ENCODE measurements at places on chromosomes 6 and 20. TPM values are rescaled to one million over a fixed set of nuclear protein-coding genes. Genes with fewer than 3 reads are reported as not detected.

DNA sequence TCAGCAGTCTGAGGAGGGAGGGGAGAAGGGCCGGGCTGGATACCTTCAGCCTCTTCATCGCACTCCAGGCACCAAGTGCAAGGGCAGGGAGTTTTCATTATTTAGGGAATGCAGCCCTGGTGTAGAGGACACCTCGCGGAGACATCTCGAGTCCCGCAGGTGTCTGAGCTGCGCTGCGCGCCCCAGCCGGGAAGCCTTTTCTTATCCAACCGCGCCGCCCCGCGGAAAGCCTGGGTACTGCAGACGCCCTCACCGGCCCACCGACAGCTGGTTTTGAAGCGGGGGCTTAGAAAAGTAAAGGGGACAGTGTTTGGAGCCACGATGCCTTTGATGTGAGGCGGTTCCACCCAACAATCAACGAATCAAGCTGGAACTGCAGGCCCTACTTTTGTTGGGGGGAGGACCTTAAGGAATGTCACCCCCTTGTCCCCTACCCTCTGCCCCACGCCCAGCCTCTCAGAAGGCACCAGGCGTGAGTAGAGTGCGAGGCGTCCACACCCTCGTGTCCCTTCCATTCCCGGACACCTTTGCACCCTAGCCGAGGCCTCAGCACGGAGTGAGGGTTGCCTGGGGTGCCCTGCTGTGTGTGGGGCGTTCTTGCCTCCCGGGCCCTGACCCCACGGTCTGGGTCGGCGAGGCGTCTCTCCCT lies 8.6 kb downstream of the NKX2-2 start:
- H3K4me3 ChIP-seq, result peak overlapping the region; percentile 27
- no peak overlapping the region for H3K27ac ChIP-seq
- peaks cover 50% of the 10 kb centered on the region for H3K27me3 ChIP-seq
- H3K36me3 ChIP-seq, result no peaks in the 10 kb centered on the region
- peak; percentile 64 for DNase-seq
- peaks cover 11% of the 10 kb centered on the region for H3K4me1 ChIP-seq

DNA sequence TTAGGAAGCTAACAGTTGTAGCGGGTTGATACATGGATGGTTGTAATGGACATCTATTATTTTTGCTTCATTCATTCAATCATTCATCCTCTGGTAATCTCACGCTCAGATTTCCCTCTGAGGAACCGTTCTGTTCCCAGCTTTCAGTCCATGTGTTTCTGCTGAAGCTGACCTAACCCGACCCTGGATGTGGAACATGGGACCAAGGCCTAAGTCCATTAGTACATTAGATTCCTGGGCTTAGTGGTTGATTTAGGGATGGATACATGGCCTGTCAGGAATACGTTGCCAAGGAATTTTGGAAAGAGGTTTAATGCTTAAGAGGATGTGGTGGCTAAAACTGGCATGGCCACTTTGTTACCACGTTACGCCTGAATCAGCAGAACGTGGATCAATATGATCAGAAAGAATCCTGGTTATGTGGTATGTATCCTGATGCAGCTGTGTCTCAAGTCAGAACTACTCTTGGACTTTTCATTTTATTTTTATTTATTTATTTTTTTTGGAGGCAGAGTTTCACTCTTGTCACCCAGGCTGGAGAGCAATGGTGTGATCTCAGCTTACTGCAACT lies 4.1 kb upstream of the DHX35 start:
- no peak for DNase-seq
- no peak overlapping the region for H3K4me3 ChIP-seq
- H3K4me1 ChIP-seq, result peaks cover 14% of the 10 kb centered on the region
- no peaks in the 10 kb centered on the region for H3K27me3 ChIP-seq
- H3K36me3 ChIP-seq, result peaks cover 5% of the 10 kb centered on the region
- no peak overlapping the region for H3K27ac ChIP-seq

GRCh38 chr6:164037171-164037870 lies 622.8 kb downstream of the QKI start:
- H3K36me3 ChIP-seq, result no peaks in the 10 kb centered on the region
- no peaks in the 10 kb centered on the region for H3K27me3 ChIP-seq

DNA sequence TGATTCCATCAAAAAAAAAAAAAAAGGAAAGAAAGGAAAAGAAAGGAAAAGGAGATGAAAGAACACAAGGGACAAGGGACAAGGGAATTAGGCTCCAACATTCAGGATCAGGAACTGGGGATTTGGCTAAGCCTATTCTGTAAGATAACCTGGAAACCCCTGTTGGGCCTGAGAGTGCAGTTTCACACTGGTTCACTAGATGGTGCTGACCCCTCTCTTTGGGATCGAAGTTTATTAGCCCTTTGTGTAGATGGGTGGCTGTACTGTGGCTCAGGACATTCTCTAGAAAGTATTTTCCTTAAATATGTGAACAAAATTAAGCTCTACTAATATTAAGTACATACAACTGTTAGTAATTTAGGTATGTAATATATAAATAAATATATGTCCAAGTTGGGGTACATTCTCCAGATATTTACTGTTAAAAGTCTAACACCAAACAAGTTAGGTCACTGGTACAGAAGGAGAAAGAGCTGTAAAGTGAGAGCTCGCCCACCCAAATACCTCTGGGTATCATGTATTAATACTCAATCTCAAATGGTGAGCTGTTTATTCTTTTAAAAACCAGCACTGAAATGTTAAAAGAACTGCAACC lies 6.3 kb downstream of the OR2A4 start:
- no peak for DNase-seq
- H3K36me3 ChIP-seq, result no peaks in the 10 kb centered on the region
- no peak overlapping the region for H3K27ac ChIP-seq
- no peak overlapping the region for H3K4me3 ChIP-seq
- peaks cover 9% of the 10 kb centered on the region for H3K27me3 ChIP-seq

DNA sequence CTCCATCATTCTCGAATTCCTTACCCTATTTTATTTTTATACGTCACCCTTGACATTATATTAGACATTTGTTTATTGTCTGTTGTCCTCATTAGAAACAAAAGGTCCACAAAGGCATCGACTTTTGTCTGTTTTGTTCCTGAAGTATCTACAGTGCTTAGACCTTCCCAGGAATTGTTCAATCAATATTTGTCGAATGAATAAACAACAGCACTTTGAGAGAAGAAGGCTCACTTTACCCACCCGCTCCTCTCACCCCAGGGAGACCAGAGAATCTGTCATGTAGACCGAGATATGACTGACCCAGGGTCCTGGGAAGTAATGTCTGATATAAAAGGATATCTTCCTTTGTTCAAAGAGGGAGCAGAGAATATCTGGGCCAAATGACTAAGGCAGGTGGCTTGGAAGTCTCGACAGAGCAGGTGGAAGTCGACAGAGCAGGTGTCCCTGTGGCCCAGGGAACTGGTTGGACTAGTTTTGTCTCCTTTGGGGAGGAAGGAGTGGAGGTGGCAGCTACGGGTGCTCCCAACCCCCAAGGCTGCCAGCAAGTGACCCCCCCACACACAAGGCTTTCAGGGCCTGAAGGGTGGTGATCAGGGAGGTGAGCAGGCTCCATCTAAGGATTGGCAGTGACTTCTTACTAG lies 14.8 kb upstream of the CHMP4B start:
- no peaks in the 10 kb centered on the region for H3K36me3 ChIP-seq
- no peaks in the 10 kb centered on the region for H3K27me3 ChIP-seq
- no peak for DNase-seq
- H3K27ac ChIP-seq, result no peak overlapping the region

DNA sequence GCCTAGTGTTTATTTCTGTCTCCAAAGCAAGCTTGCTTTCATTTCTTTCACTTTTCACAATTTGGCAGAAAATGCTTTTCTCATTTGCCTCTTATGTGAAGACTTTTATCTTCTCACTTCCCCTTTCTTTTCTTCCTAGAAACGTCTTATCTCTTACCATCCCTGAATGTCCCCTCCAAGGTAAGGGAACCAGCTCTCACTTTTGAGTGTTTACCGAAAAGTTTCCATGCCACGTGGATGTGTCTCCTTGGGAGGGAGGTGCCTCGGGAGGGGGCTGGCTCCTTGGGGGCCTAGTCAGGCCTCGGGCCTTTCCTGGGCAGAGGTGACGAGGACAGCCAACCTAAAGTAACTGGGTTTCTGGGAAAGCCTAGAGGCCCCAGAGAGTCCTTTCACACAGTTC lies 127.4 kb downstream of the CD24 start:
- no peaks in the 10 kb centered on the region for H3K36me3 ChIP-seq
- no peak for DNase-seq
- H3K27me3 ChIP-seq, result peaks cover 22% of the 10 kb centered on the region
- H3K4me3 ChIP-seq, result no peak overlapping the region

GRCh38 chr6:167044696-167045095 lies 45.5 kb downstream of the CEP43 start:
- no peak overlapping the region for H3K27ac ChIP-seq
- H3K27me3 ChIP-seq, result peaks cover 3% of the 10 kb centered on the region
- peaks cover 3% of the 10 kb centered on the region for H3K36me3 ChIP-seq
- H3K4me1 ChIP-seq, result peaks cover 23% of the 10 kb centered on the region
- H3K4me3 ChIP-seq, result no peak overlapping the region

GRCh38 chr6:140957386-140957785 lies 1175.3 kb upstream of the GJE1 start:
- H3K27ac ChIP-seq, result no peak overlapping the region
- H3K27me3 ChIP-seq, result no peaks in the 10 kb centered on the region
- H3K4me3 ChIP-seq, result no peak overlapping the region
- no peak for DNase-seq
- H3K36me3 ChIP-seq, result no peaks in the 10 kb centered on the region
- H3K4me1 ChIP-seq, result no peaks in the 10 kb centered on the region

ZBP1 gene
- total RNA-seq, result 4.8 TPM

DNA sequence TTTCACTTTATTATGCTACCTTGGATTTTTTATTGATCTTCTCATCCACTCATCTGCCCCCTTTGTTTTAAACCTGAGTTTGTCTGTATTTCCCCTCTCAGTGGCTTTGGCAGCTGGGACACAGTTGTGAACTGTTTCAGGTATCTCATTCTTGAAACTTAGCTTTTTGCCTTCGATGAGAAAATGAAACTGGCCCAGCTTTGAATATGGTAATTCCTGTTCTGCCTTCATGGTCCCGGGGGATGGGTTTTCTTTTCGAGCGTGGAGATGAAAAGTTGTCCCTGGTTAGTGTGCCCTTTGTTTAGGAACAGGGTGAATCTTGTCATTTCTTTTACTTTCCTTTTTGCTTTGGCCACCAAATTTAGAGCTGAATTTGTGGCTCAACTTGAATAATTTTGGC lies 25.6 kb downstream of the DHX35 start:
- no peaks in the 10 kb centered on the region for H3K27me3 ChIP-seq
- no peak overlapping the region for H3K27ac ChIP-seq
- no peak for DNase-seq
- H3K4me3 ChIP-seq, result no peak overlapping the region
- peaks cover 10% of the 10 kb centered on the region for H3K36me3 ChIP-seq

GRCh38 chr6:107354451-107354850 lies 104.9 kb downstream of the PDSS2 start:
- H3K27ac ChIP-seq, result no peak overlapping the region
- H3K36me3 ChIP-seq, result no peaks in the 10 kb centered on the region
- H3K4me1 ChIP-seq, result no peaks in the 10 kb centered on the region
- H3K4me3 ChIP-seq, result no peak overlapping the region
- H3K27me3 ChIP-seq, result no peaks in the 10 kb centered on the region

DNA sequence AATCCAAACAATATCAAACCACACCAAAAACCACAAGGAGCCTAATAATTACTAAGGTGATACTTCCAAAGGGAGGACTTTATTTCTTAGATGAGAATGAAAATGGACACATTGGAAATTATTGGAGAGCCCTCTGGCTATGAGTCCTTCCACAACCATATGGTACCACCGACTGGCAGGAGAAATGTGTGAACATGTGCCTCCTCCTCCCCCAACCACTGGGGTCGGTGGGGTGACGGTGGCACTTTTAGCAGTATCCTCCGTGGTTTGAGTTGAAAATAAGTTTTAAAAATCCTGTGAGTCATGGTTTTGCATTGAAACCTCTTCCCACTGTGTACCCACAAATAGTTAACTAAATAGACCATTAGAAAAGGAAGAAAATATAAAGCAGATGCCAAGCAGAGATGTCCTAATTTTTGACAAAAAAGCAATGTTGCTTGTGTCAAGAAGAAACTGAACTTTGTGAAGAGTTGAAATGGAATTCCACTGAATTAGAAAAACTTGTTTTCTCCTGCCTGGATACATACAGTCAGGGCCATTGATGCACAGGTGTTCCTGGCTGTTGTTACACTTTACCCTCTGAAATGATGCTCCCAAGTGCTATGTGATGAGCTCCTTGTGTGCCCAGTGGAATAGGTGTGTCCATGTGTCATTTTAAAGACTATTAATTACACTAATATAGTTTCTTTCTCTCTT lies 3.2 kb downstream of the EDN1 start:
- H3K27me3 ChIP-seq, result peaks cover 36% of the 10 kb centered on the region
- no peak overlapping the region for H3K4me3 ChIP-seq
- no peaks in the 10 kb centered on the region for H3K36me3 ChIP-seq
- H3K4me1 ChIP-seq, result peaks cover 18% of the 10 kb centered on the region
- DNase-seq, result no peak

GRCh38 chr6:41448256-41448655 lies 97.9 kb upstream of the FOXP4 start:
- H3K27ac ChIP-seq, result no peak overlapping the region
- H3K4me3 ChIP-seq, result no peak overlapping the region
- no peaks in the 10 kb centered on the region for H3K36me3 ChIP-seq
- no peaks in the 10 kb centered on the region for H3K4me1 ChIP-seq

DNA sequence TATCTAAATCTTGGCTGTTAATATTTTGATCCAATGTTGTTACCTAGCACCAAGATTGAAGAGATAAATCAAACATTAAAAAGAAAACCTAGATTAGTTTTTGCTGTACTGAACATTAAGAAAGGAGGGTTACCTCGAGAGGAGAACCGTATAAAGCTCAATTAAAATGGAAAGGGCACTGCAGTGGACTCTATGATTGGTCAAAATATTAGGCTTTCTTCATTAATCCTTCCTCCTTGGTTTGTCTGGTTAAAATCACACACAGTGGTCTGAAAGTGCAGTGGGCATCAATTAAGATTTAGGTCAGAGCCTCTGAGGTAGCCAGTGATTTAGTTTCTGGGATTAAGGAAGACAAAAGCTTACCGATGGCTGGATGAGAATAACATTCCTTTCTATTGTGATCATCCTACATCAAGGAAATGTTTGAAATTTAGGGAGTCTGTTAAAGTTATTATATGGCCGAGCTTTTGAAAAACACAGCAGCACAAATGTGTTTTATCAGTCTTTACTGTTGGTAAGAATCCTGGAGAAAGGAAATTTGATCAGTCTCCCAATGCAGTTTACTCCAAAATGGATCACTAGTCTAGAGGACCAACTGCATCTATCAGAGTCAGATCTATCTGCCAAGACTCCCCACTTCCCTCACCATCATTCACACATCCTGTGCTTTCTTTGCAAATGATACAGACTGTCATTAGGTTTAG lies 134.6 kb upstream of the NEDD9 start:
- H3K4me1 ChIP-seq, result peaks cover 73% of the 10 kb centered on the region
- peak overlapping the region; percentile 93 for H3K27ac ChIP-seq
- H3K4me3 ChIP-seq, result peak overlapping the region; percentile 85
- peaks cover 14% of the 10 kb centered on the region for H3K36me3 ChIP-seq

GRCh38 chr6:18445228-18445627 lies 58.1 kb downstream of the RNF144B start:
- no peak for DNase-seq
- H3K27me3 ChIP-seq, result no peaks in the 10 kb centered on the region
- H3K36me3 ChIP-seq, result no peaks in the 10 kb centered on the region
- peaks cover 5% of the 10 kb centered on the region for H3K4me1 ChIP-seq
- H3K4me3 ChIP-seq, result no peak overlapping the region

GUCA1A gene
- total RNA-seq, result not detected
